ENCODE measurements at places on chromosomes 3 and 15.

DNA sequence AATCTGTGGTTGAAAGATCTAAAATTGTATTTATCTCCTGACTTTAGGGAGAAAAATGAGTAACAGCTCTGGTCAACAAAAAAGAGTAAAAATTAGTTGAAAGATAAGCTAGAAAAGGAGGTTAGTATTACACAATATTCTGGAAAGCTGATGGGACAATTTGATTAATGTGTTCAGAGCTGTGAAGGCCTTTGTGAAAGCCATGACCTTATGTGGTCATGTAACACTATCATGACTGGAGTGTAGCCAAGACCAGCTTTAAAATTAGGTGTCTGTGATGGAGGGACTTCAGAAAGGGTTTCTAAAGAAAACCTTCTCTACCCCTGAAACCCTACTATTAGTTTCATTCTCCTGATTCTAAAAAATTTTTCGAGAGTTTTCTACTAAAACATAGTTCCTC is 127.2 kb downstream of the NFKBIZ start:
- DNase-seq: no peak

GRCh38 chr15:70299931-70300869 is 202.5 kb upstream of the TLE3 start:
- DNase-seq: no peak

GRCh38 chr15:79032656-79033055 is 57.9 kb downstream of the RASGRF1 start:
- DNase-seq: no peak

GRCh38 chr3:140078940-140079339 is 144.0 kb downstream of the CLSTN2 start:
- no peak for DNase-seq

DNA sequence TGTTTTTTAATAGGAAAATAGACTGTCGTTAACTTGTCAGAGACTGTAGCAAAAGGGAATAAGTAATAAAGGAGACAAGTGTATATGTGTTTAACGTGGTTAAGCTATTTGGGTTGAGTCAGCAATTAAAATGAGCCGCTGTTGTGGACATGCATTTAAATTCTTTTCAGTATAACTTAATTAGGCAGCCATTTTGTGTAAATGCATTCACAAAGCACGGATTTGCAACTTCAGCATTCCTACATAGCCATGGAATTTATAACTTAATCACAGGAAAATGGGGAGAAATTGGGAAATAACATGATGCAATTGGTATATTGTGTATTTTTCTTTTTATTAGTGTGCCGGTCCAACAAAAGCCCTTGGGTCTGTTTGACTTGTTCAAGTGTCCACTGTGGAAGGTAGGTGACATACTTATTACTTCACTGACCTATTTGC is 27.9 kb downstream of the USP3 start:
- no peak for DNase-seq

GRCh38 chr3:44962621-44963393 is 13.2 kb downstream of the ZDHHC3 start:
- no peak for DNase-seq

GRCh38 chr3:14340960-14341708 is 61.3 kb upstream of the SLC6A6 start:
- DNase-seq: no peak

GRCh38 chr3:61520966-61521628 is 40.3 kb upstream of the PTPRG start:
- DNase-seq: no peak

DNA sequence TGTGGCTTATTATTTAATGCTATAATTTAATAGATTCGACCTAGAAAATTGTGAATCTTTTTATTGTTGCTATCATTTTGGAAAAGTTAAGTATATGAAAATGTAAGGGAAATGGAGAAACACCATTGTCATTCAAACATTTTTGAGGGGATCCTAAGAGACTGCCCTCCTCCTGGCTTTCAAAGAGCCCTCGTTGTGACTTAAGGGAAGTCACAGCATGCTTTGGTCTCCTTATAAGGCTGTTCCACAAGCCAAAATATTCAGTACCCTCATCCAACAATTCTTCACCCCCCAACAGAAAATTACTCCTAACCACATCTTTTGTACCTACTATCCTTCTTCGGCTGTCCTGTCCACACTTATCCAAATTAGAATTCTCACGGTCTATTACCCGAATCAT is 140.2 kb downstream of the GBE1 start:
- DNase-seq: no peak

DNA sequence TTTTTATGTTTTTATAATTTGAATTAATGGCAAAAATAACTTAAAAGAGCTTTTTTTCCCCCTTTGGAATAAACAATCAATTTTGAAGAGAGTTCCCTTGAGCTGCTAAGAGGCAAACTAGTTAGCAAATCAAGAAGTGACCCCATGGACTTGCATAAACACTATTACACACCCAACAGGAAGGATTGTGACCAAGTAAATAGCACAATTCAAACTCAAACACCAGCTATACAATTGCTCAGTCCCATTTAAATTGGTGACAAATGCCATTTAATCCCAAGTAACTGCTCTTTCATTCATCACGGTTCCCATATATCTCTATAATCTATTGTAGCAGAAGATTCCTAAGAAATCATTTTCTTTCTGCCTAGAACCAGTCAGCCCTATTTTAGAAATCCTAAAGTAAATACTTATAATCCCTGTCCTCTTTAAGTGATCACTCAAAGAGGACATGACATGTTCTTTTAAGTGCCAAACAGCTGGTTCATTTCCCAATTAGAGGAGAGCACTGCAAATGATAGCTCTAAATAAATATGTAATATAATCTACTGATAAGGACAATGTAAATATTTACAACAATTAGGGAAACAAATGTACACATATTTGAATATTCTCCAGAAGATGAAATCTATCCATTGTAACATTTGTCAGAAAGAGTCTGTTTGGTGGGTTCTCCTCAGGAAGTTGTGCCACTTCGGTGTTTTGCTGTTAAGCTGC is 137.8 kb upstream of the ADAMTS9 start:
- DNase-seq: no peak

DNA sequence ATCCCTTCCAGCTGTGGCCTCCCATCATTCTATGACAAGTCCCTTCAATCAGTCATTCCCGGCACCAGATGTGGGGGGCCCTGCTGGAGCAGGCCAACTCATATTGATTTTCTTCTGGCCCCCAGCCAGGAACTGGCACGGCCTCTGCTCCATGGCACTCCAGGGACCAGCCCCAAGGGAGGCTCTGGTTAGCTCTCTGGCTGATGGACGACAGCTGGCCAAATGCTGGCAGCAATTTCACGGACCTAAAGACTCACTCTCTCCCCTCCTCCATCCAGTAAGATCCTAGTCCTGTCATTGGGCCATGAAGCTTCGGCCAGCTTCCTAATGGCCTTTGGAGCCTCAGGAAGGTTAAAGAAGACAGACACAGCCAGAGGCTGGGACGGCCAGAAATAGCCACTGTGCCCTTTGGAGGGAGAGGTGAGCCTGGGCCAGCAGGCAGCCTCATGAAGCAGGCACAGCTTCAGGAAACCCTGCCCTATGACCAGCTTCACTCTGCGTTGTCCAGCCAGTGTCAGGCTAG is 131.0 kb downstream of the MEX3B start:
- no peak for DNase-seq
